ENCODE measurements at places on chromosomes 12 and 14. TPM values are rescaled to one million over a fixed set of nuclear protein-coding genes. Genes with fewer than 3 reads are reported as not detected.

Gene GPX2
- not detected for total RNA-seq

Gene DNAI7
- total RNA-seq = not detected

Gene MSRB3
- total RNA-seq = 23.3 TPM

Gene PRR4
- total RNA-seq = 3.1 TPM

Gene OLR1
- total RNA-seq = not detected

Gene NUAK1
- 2.9 TPM for total RNA-seq

Gene ISM2
- not detected for total RNA-seq

Gene CIROP
- not detected for total RNA-seq

Gene NXPH4
- total RNA-seq = 0.62 TPM

Gene WNT1
- not detected for total RNA-seq

Gene FBXW8
- total RNA-seq = 17.6 TPM

Gene TAS2R30
- total RNA-seq = 7.7 TPM

Gene KRT85
- not detected for total RNA-seq

Gene DHRS2
- 0.33 TPM for total RNA-seq

Gene LRRC43
- total RNA-seq = 1.7 TPM

Gene ESRRB
- not detected for total RNA-seq

All from melanocyte of skin (primary cell).